CD14-positive monocyte (primary cell): ENCODE measurements at places on chromosomes 1 and 21. TPM values are rescaled to one million over a fixed set of nuclear protein-coding genes. Genes with fewer than 3 reads are reported as not detected.

The CCDC24 gene
- 2.7 and 3.0 TPM in 2 replicates for polyA plus RNA-seq

The DPT gene
- polyA plus RNA-seq: not detected in 2 replicates

The TSACC gene
- not detected for polyA plus RNA-seq

The SPRR5 gene
- not detected in 2 replicates for polyA plus RNA-seq

The PDC gene
- polyA plus RNA-seq: not detected in 2 replicates
